Vagina (tissue), 2 donors: ENCODE measurements at places on chromosomes 6 and 20. TPM values are rescaled to one million over a fixed set of nuclear protein-coding genes. Genes with fewer than 3 reads are reported as not detected.

Gene ERGIC3
- 113 TPM for total RNA-seq

Gene THEMIS
- 5.6 TPM for total RNA-seq

GRCh38 chr6:147621263-147621662 lies 112.8 kb downstream of the SAMD5 start:
- DNase-seq: no peak

DNA sequence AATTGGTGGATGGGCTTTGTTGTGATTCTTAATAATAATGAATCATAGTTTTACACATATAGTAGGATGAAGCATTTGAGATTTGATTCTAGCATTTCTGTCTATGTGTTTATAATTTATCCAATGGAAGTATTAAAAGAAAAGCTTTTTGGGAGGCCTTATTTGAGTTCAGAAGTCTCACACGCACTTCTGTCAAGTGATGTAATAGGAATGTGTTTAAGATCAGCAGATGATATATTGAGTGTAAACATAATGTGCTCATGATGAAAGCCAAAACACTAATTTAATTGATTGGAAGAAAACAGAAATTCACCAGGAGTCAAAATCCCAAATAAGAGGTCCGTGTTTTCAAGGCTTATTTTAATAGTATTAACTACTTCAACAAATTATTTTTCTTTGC lies 435.6 kb upstream of the HSF2 start:
- DNase-seq: no peak
